ENCODE measurements at places on chromosomes 7 and 10.
A peak's percentile ranks its signal among the peaks of the same experiment; 100 is the strongest.

DNA sequence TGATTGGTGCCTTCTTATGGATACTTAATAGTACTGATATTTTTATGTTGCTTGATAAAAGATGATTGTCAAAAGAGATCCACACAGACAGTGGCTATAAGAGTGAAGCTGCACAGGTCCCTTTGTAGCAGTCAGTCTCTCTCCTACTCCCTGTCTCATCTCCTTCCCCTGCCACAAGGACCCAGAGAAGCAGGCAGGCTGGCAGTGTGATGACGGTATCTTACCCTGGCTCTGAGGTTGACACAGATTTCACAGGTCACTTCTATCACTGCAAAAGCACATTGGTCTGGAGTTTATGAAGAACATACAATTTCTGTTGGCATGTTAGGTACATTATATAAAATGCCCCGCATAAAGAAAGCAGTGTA is 64.4 kb upstream of the AHR start:
- DNase-seq, result no peak

DNA sequence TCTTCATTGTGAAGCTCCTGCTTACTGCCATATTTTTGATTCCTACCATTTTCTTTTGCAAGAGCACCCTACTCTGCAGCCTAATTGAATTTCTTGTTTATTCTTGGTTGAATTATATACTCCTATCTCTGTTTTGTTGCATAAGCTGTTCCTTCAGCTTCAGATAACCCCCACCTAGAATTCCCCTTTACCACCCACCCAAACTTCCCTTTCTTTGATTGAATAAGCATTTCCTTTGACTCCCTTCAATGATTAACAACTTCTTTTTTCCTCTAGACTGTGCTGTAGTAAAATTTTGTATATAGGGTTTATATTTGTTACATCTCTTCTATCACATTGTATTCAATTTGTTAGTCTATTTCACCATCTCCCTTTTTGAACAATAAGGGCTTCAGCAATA is 168.1 kb downstream of the GPR37 start:
- DNase-seq, result no peak

DNA sequence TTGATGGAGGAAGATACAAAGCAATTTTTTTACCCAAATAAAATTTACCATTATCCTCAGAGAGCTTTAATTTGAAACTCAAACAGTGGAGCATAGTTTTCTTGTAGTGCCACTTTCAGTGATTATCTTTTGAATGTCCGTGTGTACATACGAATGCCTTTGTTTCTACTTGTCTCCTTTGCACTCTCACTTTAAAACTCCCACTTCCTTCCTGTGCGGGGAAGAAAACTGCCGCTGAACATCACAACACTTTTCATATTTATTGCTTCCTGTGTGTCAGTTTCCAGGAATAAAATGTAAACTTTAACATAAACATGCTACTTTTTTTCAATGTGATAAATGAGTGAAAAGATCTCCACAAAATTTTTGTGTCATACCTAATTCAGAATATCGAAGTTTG is 102.4 kb downstream of the SEMA3A start:
- DNase-seq, result no peak

DNA sequence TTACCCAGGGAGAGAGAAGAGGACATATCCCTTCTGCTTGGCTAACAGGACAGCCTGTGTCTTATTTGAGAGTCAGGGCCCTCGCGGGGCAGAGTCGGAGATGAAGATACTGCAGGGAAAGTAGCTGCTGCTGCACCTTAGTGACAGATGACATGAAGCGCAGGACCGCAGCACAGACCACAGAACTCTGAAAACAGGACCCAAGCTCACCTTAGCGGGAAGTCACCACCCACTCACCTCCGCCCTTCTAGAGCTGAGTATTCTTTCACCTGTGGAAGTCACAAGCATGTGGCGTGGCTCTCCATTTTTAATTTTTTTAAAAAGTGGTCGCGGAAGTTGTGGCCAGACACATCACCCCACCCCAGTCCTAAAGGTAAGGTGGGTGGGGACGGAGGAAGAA is 191.4 kb downstream of the FAM107B start:
- DNase-seq, result no peak

DNA sequence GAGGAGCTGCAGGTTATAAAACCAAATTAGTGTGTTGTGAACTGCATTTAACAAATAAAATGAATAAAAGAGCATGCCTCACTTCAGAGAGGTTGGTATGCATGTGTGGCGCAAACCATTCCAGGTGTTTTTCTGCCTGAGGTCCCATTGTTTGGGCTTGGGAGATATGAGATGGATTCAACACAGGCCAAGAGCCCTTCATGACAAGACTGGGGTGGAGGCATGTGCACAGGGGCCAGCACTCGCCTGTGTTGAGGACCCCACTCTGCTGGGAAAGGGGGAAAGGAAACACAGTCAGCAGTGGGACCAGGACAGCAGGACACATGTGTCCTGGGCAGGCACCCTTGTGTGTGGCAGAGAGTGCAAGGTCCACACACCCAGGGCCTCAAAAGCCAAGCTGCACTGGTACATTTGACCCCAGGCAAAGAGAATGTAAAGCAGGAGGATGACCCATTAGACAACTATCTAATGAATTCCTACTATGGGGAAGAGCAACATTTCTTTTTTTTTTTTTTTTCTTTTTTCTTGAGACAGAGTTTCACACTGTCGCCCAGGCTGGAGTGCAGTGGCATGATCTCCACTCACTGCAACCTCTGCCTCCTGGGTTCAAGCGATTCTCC is 9.2 kb upstream of the SLC18A3 start:
- no peak for DNase-seq

DNA sequence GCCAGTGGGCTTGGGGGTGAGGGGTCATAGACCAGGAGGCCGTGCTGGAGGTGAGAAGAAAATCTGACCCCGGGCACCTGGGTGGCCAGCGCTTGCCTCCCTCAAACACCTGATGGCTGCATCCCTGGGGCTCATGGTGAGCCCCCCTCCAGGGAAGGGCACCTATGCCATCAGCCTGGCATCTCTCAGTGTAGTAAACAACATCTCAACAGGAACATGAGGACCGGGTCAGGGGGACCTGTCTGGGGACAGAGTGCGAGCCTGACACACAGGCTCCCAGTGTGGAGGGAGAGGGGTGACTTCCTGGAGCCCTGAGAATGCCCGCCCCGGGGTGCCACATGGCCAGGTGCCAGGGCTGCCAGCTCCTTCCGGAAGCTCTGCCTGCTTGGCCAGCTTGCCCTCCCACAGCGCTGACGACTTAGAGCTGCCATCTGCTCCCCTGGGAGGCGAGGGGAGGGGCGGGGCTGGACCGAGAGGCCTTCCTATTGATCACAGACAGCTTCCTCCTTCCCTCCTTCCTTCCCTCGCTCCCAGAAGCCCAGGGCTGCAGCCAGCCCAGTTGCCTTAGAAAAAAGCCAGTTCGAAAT is 12.3 kb downstream of the STX1A start:
- no peak for DNase-seq

DNA sequence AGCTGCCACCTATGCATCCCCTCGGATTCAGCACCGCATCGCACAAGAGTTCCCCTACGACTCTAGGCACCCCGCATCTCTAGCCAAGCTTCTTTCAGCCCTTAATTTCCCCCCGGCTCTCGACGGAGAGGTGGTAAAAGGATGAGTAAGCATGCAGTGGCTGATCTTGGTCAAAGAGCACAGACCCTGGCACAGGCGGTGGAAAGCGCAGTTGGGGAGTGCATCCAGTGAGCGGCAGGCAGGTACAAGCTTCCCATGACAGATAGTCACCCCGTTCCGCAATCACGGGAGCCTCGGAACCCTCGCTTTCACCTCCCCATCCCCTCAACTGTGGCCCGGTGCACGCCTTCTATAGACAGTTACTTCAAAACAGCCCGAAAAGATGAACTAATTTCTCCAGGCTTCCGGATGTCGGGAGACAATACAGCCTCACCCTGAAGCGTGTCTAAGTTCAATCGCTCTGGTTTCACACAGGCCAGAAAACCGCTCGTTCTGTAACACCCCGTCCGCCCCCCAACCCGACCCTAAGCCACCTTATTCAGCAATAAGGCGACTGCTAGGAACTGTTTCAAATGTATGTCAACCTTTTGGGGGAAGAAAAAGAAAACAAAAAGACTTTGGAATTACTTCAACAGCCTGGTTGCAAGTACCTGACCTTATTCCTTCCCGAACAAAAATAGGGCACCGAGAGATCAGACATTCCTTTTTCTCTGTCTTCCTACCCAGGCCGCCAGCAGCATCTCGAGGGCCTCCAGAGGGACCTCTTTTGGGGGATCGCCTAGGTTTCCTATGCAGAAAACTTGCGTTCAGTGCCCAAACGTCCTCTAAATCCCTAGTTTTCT is 1.4 kb downstream of the RHEB start:
- peak; percentile 69 for DNase-seq

- no peak for DNase-seq
Observed at GRCh38 chr10:132273966-132274365, 33.8 kb downstream of the STK32C start.

GRCh38 chr7:66119245-66119850 is 4.7 kb downstream of the CRCP start:
- no peak for DNase-seq

DNA sequence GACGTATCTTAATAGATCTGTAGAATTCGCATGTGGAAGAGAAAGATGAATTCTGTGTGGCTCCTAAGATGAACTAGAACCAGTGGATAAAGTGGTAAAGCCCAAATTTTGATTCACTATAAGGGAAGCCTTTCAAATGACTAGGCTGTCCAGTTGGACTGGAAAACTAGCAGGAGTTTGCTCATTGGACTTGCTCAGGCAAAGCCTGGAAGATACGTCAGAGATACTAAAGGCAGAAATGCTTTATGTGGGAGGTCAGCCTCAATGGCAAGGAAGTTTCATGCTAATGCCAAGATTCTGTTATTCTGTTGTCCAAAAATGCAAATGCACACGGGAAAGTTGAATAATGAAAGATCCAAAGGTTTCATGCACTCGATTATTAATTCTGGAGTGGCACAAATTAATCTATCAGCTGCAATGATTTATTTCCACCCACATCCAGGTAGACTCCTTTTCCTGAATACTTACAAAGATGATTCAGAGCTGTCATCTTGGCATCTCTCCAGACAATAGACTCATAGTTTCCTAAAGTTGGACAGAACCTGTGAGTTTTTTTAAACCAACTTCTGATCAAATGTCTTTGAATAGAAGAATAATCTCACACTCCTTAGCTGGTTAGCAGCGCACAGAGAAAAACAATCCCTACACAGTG is 20.5 kb upstream of the PPP1R3C start:
- no peak for DNase-seq

DNA sequence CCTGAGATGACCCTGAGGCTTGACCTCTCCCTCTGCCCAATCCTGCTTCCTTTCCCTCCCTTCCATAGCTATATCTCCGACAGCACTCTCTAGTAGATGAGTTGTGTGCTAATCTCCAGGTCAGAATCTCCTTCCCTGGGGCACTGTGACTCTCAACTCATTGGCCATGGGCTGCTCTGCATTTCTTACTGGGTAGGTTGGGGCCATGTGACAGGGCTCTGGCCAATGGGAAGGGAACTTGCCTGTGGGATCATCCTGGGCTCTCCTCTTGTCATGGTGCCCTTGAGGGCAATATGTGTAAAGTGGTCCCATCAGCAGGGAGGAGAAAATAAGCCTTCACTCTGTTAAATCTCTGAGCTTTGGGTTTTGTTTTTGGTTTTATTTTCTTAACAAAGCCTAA is 80.1 kb upstream of the ANKRD1 start:
- DNase-seq, result no peak

DNA sequence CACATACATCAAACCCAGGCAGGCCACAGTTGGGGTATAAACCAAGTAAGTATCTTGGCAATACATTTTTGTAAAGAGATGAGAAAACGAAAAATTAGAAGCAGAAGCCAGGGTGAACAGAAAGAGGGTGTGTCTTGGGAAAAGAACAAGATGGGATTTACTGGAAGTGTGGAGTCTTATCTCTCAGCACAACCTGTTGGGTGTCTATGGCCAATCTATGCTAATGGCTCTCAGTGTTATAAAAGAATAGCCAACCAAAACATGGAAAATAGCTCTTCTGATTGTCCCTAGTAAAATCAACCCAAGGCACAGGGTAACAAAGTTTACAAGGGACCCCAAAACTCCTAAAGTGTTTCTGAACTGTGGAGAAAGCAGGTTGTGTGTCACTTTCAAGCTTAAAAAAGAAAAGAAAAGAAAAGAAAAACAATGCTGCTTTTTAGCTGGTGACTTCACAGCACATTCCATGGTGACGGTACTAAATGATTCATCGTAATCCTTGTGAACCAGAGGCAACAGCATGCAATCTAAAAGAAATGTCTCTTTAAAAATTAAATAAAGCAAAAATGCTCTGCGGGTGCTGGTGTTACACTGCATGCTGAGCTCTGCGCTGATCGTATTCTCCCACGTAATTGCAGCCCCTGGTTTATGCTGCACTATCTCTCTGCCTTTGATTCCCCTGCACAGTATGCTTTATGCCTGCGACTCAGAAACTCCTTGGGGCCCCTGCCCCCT is 100.8 kb downstream of the C10orf90 start:
- DNase-seq, result no peak

DNA sequence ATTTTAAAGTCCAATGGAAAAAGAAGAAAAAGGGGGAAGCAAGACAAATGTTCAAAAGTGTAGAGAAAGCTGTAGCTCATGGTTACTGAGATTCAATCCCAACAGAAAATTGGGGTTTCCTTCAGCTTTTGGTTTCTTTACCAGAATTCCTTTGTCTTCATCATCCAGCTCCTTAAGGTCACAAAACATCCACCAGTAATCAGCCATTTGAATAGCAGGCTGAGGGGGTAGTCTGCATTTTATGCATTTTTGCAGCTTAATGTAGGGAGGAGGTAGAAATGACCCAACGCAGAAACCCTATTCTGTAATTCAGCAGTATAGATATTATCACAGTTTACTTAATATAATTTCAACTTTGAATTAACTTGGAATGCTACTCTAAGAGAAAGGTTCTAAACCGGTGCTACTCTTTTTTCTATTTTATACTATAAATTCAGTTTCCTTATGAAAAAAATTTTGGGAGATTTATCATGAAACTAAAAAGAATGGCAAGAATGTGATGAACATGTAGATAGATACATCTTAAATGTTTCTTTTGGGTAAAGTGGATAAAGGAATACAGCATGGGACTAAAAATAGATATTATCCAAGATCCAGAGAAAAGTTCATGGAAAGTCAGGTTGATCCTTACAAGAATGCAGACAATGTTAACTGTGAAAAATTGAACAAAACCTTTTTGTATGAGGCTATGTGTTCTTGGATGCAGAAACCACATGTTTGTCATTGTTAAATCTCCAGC is 596.9 kb downstream of the PHTF2 start:
- no peak for DNase-seq

GRCh38 chr10:116029826-116030225 is 243.2 kb downstream of the GFRA1 start:
- no peak for DNase-seq
